ENCODE measurements at places on chromosomes 6 and 20.

GRCh38 chr20:56111961-56112730 is 106.8 kb upstream of the CBLN4 start:
- DNase-seq, result peak; percentile 19

DNA sequence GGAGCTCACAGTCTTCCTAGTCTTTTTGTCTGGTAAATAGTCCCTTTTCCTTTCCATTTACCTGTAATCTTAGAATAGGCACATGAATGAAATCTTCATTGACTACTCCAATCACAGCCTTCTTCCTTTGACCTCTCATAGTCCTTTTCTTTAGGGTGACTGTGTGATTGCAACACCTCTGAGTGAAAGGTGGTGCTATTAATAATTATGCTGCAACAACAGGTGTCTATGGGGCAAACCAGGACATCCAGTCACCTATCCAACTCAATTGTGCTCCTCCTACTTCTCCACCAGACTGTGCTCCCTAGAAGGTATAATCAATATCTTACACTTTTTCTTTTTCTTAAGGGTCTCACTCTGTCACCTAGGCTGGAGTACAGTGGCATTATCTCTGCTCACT is 29.4 kb downstream of the RIPOR2 start:
- no peak for DNase-seq

DNA sequence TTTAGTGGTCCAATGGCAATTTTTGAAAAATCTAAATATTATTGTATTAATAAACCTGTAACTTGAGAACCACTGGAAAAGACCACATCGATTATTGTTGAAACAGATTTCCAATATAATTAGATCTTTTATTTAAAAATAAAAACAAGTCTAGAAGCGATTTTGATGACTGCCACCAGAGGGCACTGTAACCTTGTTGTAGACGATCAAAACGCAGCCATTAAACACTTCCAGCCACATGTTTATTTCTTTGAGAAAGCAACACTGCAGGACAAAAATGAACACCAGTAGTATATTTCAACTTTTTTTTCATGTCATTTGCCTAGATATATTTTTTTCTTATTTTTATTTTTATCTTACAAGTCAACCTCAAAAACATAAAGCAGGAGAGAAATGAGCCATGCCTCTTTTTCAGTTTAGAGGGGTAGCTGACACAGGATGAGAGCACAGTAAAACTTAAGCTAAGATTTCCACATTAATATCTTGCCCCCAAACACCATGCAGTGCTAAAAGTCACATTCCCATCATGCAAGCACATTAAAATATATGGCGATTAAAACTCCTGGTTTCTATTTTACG is 115.4 kb downstream of the OPRM1 start:
- DNase-seq, result no peak

- DNase-seq, result no peak
Observed at GRCh38 chr20:33007376-33008335, at the start of gene BPIFB2. Gene BPIFB2, plus strand, starts transcription at chr20:33007704. Its CDS starts 871 bp downstream, at chr20:33008575.

- DNase-seq, result no peak
Observed at GRCh38 chr20:48217190-48217589, 431.9 kb upstream of the SULF2 start.

All from substantia nigra (tissue), 51 donors.